ENCODE measurements at places on chromosomes 16 and 17. TPM values are rescaled to one million over a fixed set of nuclear protein-coding genes. Genes with fewer than 3 reads are reported as not detected.

SGCA gene
- total RNA-seq = not detected

FOXL1 gene
- 1.5 TPM for total RNA-seq

DNA sequence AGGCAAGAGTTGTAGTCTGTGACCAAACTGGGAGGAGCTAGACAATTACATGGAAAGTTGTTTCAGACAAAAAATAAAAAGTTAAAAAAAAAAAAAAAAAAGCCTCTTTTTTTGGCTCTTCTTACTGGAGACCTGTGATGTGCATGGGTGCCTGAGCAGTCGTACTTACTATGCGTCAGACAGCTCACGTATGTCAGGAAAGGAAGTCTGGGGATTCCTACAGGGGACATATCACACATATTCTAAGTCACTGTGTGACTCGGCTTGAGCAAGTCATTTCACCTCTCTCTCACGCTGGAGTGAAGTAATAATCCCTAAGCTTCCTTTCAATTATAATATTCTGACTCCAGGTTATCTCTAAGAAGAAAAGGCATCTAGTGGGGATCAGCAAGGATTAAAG lies 6.0 kb downstream of the SLFN14 start:
- H3K27ac ChIP-seq = no peak overlapping the region
- no peaks in the 10 kb centered on the region for H3K36me3 ChIP-seq
- H3K27me3 ChIP-seq = peaks cover 74% of the 10 kb centered on the region
- H3K4me3 ChIP-seq = no peak overlapping the region
- H3K4me1 ChIP-seq = no peaks in the 10 kb centered on the region

GRCh38 chr17:7261379-7262191 lies 693 bp downstream of the CLDN7 start:
- peak overlapping the region; percentile 100 for H3K27ac ChIP-seq
- H3K27me3 ChIP-seq = peaks cover 54% of the 10 kb centered on the region
- peak overlapping the region; percentile 98 for H3K4me3 ChIP-seq

DNA sequence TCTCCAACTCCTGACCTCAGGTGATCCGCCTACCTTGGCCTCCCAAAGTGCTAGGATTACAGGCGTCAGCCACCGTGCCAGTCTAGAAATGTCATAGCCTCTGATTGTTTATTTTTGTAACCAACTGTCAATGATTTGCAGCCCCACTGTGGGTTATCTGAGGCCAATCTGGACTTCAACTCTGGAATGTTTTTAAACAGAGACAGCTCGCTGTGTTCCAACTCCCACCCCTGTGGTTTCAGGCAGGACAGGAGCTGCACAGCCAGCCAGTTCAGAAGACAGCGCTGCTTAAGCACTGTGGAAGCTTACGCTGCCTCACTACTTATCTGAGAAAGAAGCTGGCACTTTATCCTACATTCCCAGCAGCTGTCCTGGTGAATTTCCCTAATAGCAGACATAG lies 19.5 kb downstream of the MRM3 start:
- peaks cover 6% of the 10 kb centered on the region for H3K4me1 ChIP-seq
- H3K4me3 ChIP-seq = no peak overlapping the region
- peaks cover 2% of the 10 kb centered on the region for H3K36me3 ChIP-seq
- H3K27ac ChIP-seq = peak overlapping the region; percentile 26
- no peaks in the 10 kb centered on the region for H3K27me3 ChIP-seq
- no peak for DNase-seq

GRCh38 chr17:3834811-3835210 lies 11.2 kb downstream of the NCBP3 start:
- no peak overlapping the region for H3K27ac ChIP-seq
- H3K4me1 ChIP-seq = peaks cover 11% of the 10 kb centered on the region
- H3K4me3 ChIP-seq = no peak overlapping the region
- peaks cover 20% of the 10 kb centered on the region for H3K36me3 ChIP-seq
- no peak for DNase-seq

TBC1D3C gene
- not detected for total RNA-seq

GRCh38 chr17:36921095-36921851 lies 16.0 kb upstream of the LHX1 start:
- peaks cover 22% of the 10 kb centered on the region for H3K27me3 ChIP-seq
- H3K36me3 ChIP-seq = no peaks in the 10 kb centered on the region
- peak overlapping the region; percentile 59 for H3K4me3 ChIP-seq
- H3K27ac ChIP-seq = peak overlapping the region; percentile 83
- H3K4me1 ChIP-seq = peaks cover 59% of the 10 kb centered on the region

GRCh38 chr17:10318535-10318934 lies 54.3 kb downstream of the MYH13 start:
- H3K27ac ChIP-seq = no peak overlapping the region
- H3K4me3 ChIP-seq = no peak overlapping the region
- peaks cover 7% of the 10 kb centered on the region for H3K4me1 ChIP-seq
- no peak for DNase-seq

DNA sequence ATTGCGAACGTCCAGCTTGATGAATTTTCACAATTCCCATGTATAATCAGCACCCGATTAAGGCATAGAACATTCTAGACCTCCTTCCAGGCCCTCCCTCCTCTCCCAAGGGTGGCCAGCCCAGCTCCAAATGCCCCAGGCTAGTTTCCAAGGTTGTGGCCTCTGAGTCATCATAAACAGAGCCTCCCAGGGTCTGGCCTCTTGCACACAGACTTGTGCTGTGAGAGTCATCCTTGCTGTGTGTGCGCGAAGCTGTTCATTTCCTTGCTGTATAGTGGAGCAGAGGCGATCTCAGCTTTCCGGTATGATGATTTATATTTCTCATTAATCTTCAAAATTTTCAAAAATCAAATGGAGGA lies 20.5 kb upstream of the JPH3 start:
- no peak for DNase-seq
- peak overlapping the region; percentile 64 for H3K27ac ChIP-seq
- no peaks in the 10 kb centered on the region for H3K36me3 ChIP-seq
- peaks cover 16% of the 10 kb centered on the region for H3K27me3 ChIP-seq
- peaks cover 21% of the 10 kb centered on the region for H3K4me1 ChIP-seq

- H3K27me3 ChIP-seq = peaks cover 37% of the 10 kb centered on the region
- no peak for DNase-seq
- no peaks in the 10 kb centered on the region for H3K36me3 ChIP-seq
- no peak overlapping the region for H3K27ac ChIP-seq
- H3K4me3 ChIP-seq = no peak overlapping the region
Observed at GRCh38 chr16:5862103-5862840, 764.7 kb upstream of the EEF2KMT start.

DNA sequence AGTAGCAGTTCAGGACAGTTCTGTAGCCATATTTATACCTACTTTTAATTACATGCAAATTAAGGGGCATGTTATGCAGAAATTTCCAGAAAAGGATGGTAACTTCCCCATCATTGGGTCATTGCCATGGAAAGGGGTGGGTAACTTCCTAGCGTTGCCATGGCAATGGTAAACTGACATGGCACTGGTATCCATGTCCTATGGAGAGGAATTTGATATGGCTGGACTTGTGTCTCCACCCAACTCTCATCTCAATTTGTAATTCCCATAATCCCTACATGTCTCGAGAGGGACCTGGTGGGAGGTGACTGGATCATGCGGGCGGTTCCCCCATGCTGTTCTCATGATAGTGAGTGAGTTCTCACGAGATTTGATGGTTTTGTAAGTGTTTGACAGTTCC lies 35.6 kb upstream of the CACNG4 start:
- H3K4me1 ChIP-seq = no peaks in the 10 kb centered on the region

UTS2R gene
- total RNA-seq = 0.97 TPM

- peaks cover 3% of the 10 kb centered on the region for H3K27me3 ChIP-seq
- H3K27ac ChIP-seq = no peak overlapping the region
- H3K36me3 ChIP-seq = no peaks in the 10 kb centered on the region
Observed at GRCh38 chr16:47965439-47965838, 190.4 kb downstream of the ABCC12 start.

- no peak for DNase-seq
- H3K4me1 ChIP-seq = peaks cover 19% of the 10 kb centered on the region
- H3K36me3 ChIP-seq = no peaks in the 10 kb centered on the region
Observed at GRCh38 chr16:30457256-30457655, 11.6 kb upstream of the SEPHS2 start.

DNA sequence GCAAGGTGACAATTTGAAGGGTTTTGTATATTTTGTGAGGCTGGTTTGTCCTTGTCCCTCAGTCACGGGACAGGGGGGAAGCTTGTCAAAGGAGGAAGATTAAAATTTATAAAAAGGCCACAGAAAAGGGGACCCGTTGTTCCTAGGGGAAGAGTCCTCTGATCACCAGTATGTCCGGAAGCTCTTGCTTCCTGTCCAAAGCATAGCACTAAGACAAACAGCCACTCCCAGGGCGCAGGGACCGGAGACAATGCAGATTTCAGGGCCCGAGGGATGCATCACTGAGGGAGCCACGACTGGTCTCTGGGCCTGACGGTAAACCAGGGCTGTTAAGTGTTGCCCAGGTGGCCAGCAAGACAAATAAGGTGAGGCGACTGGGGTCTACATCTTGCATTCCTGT lies 95.2 kb downstream of the MAF start:
- DNase-seq = no peak
- H3K4me1 ChIP-seq = no peaks in the 10 kb centered on the region
- H3K27me3 ChIP-seq = peaks cover 8% of the 10 kb centered on the region
- H3K36me3 ChIP-seq = no peaks in the 10 kb centered on the region
- no peak overlapping the region for H3K4me3 ChIP-seq

- H3K27me3 ChIP-seq = peaks cover 5% of the 10 kb centered on the region
- no peak overlapping the region for H3K27ac ChIP-seq
- H3K36me3 ChIP-seq = no peaks in the 10 kb centered on the region
Observed at GRCh38 chr16:64736857-64737256, 385.0 kb downstream of the CDH11 start.

- no peak for DNase-seq
- H3K27me3 ChIP-seq = no peaks in the 10 kb centered on the region
- peaks cover 3% of the 10 kb centered on the region for H3K36me3 ChIP-seq
- peaks cover 9% of the 10 kb centered on the region for H3K4me1 ChIP-seq
- H3K27ac ChIP-seq = no peak overlapping the region
Observed at GRCh38 chr17:72928454-72929136, 163.9 kb downstream of the SLC39A11 start.

IL21R gene
- 0.29 TPM for total RNA-seq

KRT32 gene
- total RNA-seq = 0.83 TPM

DNA sequence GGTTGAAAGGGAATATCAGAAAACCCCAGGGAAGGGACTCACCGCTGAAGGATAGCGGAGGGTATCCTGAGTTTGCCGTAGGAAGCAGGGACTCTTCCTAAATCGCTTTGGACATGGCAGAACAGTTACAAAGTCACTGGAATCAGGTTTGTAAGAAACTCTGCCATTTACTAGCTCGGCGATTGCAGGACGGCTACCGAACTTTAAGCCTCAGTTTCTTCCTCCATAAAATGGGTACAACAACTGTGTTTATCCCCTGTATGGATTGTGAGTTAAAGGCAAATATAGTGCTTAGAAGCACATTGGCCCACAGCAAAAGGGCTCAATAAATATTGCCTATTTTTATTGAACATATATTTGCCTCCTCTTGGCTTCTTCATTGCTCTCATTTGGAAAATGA lies 90.6 kb downstream of the MAF start:
- H3K4me1 ChIP-seq = peaks cover 14% of the 10 kb centered on the region
- H3K36me3 ChIP-seq = no peaks in the 10 kb centered on the region
- no peak for DNase-seq
- no peak overlapping the region for H3K27ac ChIP-seq
- H3K27me3 ChIP-seq = peaks cover 14% of the 10 kb centered on the region
- H3K4me3 ChIP-seq = no peak overlapping the region

GRCh38 chr16:63581570-63581969 lies 1540.3 kb downstream of the CDH11 start:
- no peak for DNase-seq
- no peaks in the 10 kb centered on the region for H3K27me3 ChIP-seq
- peaks cover 6% of the 10 kb centered on the region for H3K4me1 ChIP-seq
- H3K27ac ChIP-seq = no peak overlapping the region
- no peak overlapping the region for H3K4me3 ChIP-seq
- no peaks in the 10 kb centered on the region for H3K36me3 ChIP-seq

TAC4 gene
- not detected for total RNA-seq

SPATA2L gene
- total RNA-seq = 18.5 TPM

NUTF2 gene
- total RNA-seq = 149 TPM

DNA sequence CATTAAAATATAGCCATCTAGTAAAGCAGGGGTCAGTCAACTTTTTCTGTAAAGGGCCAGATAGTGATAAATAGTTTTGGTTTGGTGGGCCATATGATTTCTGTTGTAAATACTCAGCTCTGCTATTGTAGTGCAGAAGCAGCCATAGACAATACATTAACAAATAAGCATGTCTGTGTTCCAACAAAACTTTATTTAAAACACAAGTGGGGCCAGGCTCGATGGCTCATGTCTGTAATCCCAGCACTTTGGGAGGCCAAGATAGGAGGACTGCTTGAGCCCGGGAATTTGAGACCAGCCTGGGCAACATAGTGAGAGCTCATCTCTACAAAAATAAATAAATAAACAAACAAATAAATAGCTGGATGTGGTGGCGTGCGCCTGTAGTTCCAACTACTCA lies 60.8 kb upstream of the TANC2 start:
- no peak overlapping the region for H3K4me3 ChIP-seq
- no peaks in the 10 kb centered on the region for H3K27me3 ChIP-seq

ALOXE3 gene
- total RNA-seq = 0.14 TPM

C16orf54 gene
- total RNA-seq = 2.1 TPM

- DNase-seq = no peak
- peaks cover 13% of the 10 kb centered on the region for H3K4me1 ChIP-seq
- H3K27ac ChIP-seq = no peak overlapping the region
- H3K27me3 ChIP-seq = no peaks in the 10 kb centered on the region
- H3K4me3 ChIP-seq = no peak overlapping the region
Observed at GRCh38 chr16:87702325-87702811, 63.4 kb downstream of the KLHDC4 start.

TOM1L1 gene
- total RNA-seq = 46.7 TPM

ABCC6 gene
- total RNA-seq = 10.4 TPM

GPT2 gene
- total RNA-seq = 47.8 TPM

DNA sequence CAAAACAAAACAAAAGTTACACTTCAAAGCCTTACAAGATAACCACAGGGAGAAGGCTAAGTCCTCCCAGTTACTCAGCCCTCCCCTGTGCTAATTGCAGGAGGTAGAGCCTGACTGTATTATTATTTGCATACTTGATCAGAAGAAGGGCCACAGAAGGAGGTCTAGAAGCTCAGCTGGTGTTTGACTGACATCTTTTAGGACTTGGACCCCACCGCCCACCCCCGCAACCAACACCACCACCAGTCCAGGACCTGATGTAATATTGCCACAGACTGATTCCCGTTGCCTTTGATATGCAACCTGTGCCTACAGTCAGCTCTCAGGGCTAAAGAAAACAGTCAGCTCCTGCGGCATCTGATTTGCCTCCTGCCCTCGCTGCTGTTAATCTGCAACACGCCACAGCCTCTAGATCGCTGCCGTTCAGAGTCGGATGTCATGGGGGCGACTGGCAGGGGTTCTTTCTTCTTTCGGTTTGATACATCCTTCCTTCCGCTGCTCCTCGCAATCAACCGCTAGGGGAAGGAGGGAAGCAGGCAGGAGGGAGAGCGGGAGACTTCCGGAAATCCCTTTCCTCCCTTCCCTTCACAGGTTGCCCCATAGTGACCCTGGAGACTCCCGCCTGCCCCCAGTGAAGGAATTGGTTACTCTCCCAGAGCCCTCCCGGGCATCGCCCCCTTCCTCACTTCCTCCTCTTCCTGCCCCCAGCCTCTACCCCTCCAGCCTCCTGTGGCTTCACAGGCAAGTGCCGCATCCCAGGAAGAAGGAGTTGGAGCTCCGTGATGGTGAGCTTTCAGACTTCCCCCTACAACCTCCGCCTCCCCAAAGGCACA lies 90.5 kb upstream of the SOX9 start:
- no peaks in the 10 kb centered on the region for H3K36me3 ChIP-seq
- peak; percentile 68 for DNase-seq
- peaks cover 21% of the 10 kb centered on the region for H3K27me3 ChIP-seq
- peak overlapping the region; percentile 83 for H3K4me3 ChIP-seq

- H3K27me3 ChIP-seq = peaks cover 27% of the 10 kb centered on the region
- no peaks in the 10 kb centered on the region for H3K36me3 ChIP-seq
- no peak overlapping the region for H3K4me3 ChIP-seq
- no peak overlapping the region for H3K27ac ChIP-seq
- peaks cover 16% of the 10 kb centered on the region for H3K4me1 ChIP-seq
Observed at GRCh38 chr16:52384378-52384777, 162.6 kb downstream of the TOX3 start.

- H3K4me3 ChIP-seq = no peak overlapping the region
- H3K27ac ChIP-seq = no peak overlapping the region
- DNase-seq = no peak
Observed at GRCh38 chr16:73798471-73798870, 498.1 kb upstream of the PSMD7 start.
